ENCODE measurements at places on chromosomes 5 and 9.

GRCh38 chr5:58490402-58491050 lies 709 bp upstream of the GAPT start:
- DNase-seq = no peak

DNA sequence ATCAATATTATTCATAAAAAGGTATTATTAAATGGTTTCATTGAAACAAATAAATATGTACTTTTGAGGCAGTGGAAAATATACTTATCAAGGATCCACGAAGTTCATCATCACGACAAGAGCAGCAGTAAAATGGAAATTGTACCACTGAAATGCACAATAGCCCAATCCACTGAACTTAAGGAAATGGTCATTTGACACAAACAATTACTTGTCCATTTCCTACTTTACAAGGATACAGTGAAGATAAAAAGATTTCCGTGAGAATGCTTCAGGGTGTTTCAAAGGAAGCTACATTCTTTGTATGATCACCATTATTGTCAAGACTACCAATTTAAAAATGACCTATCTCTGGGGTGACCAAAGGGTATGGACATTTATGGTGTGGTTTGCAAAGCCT lies 210.3 kb downstream of the SYK start:
- no peak for DNase-seq

DNA sequence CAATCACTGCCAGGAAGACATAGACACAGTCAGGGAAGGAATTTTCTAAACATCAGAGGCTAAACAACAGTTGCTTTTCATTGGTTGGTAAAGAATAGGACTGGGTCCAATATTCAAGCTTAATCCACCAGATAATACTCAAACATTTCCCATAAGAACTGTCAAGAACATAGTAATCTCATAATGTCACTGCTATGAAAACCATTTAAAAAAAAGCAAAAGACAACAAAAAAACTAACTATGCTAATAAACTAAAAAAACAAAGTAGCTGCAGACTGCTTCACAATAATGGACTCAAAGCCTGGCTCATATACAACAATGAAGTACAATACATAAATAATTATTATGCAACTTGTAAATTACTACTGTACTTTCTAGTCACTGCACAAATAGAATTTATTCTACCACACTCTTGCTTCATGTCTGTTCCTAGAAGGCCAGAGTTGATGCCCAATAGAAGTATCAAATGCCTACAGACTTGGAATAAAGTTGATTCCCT lies 148.7 kb downstream of the MLLT3 start:
- DNase-seq = no peak

- DNase-seq = peak; percentile 61
Measured at GRCh38 chr5:134086943-134087305, 27.6 kb upstream of the TCF7 start.

- no peak for DNase-seq
Measured at GRCh38 chr9:98570663-98571440, 137.9 kb downstream of the GABBR2 start.

GRCh38 chr5:123039673-123040072 lies 3.1 kb upstream of the PPIC start:
- DNase-seq = no peak

GRCh38 chr5:31827867-31828266 lies 188.9 kb downstream of the PDZD2 start:
- no peak for DNase-seq

GRCh38 chr9:93677641-93678136 lies 101.3 kb downstream of the PHF2 start:
- no peak for DNase-seq

DNA sequence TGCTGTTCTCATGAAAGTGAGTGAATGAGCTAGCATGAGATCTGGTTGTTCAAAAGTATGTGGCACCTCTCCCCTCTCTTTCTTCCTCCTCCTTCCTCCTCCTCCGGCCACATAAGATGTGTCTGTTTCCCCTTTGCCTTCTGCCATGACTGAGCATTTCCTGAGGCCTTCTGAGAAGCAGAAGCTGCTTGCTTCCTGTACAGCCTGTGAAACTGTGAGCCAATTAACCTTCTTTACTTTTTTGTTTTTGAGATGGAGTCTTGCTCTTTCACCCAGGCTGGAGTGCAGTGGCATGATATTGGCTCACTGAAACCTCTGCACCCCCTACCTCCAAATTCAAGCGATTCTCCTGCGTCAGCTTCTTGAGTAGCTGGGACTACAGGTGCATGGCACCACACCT lies 6.1 kb downstream of the S100Z start:
- DNase-seq = no peak

- no peak for DNase-seq
Measured at GRCh38 chr5:159273923-159274322, 10.8 kb downstream of the UBLCP1 start.

DNA sequence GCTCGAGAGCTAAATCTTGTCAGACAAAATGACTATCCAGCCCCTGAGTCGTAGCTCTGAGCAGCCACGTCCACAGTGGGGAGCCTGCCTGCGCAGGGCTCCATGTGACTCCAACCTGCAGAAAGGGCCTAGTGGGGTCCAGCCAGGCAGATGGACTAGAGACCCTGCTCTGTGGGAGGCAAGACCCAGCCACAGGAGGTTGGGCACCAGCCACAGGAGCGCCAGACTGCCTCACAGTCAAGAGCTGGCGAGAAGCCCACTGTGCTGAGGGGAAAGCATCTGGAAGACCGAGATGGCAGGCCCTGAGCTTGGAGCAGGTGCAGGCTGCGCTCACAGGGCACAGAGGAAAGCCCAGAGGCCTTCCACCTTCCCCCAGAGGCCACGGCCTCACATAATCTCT lies 61.4 kb downstream of the C5orf15 start:
- DNase-seq = no peak

- DNase-seq = no peak
Measured at GRCh38 chr9:120936764-120937122, 10.1 kb upstream of the TRAF1 start.

- DNase-seq = no peak
Measured at GRCh38 chr9:89315482-89315881, 2.8 kb upstream of the SECISBP2 start.

- no peak for DNase-seq
Measured at GRCh38 chr5:98307811-98308210, 465.7 kb upstream of the RGMB start.

DNA sequence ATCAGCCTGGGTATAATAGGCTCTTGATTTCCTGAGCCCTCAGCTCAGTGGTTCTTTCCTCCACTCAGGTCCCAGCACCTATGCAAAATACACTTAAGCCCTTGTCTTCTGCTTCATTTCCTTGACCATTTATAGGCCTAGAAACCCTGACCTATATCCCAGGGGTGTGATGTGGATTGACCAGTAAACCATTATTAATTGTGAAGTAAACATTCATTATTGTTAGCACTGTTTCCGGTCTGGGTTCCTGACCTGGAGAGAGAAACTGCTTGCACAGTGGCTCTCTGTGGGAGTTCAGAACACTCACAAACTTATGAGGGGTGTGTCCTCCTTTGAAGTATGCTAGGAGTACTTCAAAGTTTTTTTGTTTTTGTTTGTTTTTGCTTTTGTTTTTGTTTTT lies 19.6 kb upstream of the TOMM5 start:
- no peak for DNase-seq

DNA sequence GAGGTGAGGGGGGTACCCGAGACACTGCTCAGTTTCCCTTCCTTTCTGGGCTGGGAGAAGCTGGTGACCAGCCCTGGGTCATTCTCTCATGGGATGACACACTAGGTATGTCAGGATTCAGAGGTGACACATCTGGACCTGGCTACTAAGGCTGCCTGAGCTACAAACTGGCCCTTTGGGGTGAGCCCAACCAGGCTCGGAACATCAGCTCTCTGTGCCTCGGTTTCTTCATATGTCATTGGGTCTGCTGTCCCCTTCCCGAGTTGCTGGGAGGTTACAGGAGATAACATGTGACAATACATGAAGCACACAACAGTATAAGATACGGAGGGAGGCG lies 11.8 kb downstream of the CARD19 start:
- no peak for DNase-seq

DNA sequence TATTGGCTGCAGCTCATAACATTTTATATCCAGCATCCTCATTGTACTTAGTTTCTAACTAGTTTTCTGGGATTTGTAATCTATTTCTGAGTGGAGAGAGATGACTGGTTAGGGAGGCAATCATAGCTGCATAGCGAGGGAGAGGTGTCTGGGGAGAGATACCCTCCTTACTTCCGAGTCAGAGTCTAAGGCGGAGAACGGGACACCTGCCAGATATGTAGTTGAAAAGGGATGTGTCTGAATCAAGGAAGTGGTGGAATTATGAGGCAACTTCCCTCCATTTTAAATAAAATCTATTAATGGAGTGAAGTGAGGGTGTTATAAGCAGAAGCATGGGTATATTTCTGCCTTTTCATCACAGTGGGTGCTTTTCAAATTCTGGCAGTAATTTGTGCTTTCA lies 126.5 kb downstream of the MAST4 start:
- DNase-seq = no peak

GRCh38 chr5:138699482-138699881 lies 53.7 kb upstream of the CTNNA1 start:
- DNase-seq = no peak

GRCh38 chr5:19044931-19045695 lies 942.9 kb downstream of the CDH18 start:
- DNase-seq = no peak

DNA sequence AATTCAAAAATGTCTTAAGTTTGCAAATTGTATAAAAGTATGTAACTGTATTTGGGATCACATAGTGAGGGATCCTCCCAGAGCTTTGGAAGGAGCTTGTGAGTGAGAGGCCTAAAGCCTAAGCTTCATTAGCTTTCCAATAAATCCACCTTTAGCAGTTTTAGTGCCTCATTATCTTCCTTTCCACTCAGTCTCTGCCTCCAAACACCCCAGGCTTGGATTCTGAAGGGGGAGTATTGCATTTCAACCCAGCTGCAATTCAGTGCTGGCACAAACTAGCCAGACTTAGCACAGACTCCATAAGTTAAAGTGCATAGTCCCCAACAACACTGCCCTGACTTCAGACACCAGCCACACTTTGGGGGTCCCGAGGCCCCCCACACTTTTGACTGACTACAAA lies 113.5 kb downstream of the SMARCA2 start:
- DNase-seq = no peak

GRCh38 chr5:33475706-33476105 lies 34.9 kb downstream of the TARS1 start:
- DNase-seq = no peak

- DNase-seq = no peak
Measured at GRCh38 chr5:149728303-149728702, 1.8 kb upstream of the PPARGC1B start.

DNA sequence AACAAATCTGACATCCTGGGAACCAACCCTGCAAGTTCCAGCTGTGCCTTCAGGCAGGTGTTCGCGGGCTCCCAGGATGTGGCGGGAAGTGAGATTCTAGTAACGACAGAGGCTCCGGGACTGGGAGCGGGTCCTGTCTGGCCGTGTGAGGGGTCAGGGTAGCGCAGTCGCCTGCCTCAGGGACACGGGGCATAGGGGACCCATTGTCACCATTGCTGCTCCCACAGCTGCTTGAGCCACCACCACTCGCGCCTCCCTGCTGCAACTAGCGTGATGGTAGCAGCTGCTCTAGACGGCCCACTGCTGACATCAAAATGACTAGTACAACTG lies 468.5 kb downstream of the CDH9 start:
- DNase-seq = no peak

- no peak for DNase-seq
Measured at GRCh38 chr9:27408482-27408881, 111.5 kb upstream of the EQTN start.

GRCh38 chr5:57783693-57784092 lies 301.1 kb upstream of the ACTBL2 start:
- no peak for DNase-seq

DNA sequence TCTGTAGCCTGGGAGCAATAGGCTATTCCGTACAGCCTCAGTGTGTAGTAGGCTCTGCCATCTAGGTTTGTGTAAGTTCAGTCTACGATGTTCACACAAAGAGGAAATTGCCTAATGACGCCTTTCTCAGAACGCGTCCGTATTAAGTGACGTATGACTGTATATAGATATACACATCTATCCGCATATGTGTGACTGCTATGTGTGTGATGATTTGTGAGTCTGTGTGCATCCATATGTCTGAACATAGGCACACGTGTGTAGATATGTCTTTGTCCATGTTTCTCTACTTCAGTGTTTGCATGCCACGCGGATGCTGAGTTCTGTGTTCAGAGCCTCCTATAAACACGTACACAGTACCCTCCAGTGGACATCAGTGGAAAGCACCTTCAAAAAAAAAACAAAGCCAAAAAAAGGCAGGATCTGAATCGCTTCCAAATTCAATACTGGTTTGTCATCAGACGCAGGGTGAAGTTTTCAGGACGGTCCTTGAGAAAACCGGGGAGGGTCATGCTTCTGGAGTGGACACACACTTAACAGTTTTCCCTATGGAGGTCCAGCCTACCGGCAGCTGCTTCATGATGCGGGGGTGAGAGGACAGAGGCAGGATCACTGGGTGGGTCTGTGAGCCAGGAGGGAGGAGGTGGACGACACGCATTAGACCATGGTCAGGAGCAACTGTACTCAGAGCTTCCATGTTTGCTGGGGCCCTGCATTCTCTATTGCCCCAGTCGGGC lies 29.5 kb upstream of the ALDH1B1 start:
- DNase-seq = no peak

- DNase-seq = no peak
Measured at GRCh38 chr9:111891910-111892499, 4.6 kb upstream of the UGCG start.

GRCh38 chr9:26413611-26414010 lies 479.0 kb downstream of the CAAP1 start:
- no peak for DNase-seq

- DNase-seq = no peak
Measured at GRCh38 chr5:78677777-78678668, 29.5 kb upstream of the LHFPL2 start.

DNA sequence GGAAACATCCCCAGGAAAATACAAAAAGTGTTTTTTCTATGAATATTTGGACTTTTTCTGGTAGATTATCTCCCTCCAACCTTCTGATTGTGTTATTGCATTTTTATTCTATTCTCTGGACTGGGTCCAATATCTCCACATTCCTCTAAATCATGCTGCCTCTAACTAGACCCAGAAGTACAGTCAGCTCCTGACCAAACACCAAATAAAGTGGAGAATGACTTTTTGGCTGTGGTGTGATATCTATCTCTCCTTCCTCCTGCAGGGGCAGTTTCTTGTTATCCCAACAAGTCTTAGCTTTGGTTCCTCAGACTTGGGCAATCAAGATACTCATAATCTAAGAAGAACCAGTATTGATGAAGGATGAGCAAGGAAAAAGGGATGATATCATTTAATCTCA lies 3.2 kb upstream of the RAI14 start:
- no peak for DNase-seq

GRCh38 chr9:26891726-26892125 lies 876 bp downstream of the CAAP1 start:
- DNase-seq = no peak

GRCh38 chr5:15929611-15930263 lies 249.9 kb downstream of the MARCHF11 start:
- DNase-seq = no peak

DNA sequence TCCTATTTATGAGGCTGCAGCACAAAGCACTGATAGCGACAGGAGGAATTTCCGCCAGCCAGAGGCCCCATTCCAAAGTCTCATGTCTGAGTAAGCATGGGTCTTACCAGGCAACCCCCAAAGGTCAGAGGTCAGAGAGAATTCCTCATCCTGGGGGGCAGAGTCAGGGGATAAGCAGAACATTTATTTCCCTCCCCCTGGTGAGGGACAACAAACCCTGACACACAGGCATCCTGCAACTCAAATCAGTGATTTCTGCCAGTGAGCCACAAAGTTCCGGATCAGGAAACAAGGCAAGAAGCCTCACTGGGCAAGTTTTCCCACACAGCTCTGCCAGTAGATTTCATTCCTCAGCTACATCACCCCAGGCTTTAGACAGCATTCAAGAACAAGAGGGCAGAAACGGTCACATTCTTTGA lies 37.0 kb downstream of the ADAMTS12 start:
- DNase-seq = no peak
